T-helper 2 cell treated with Interferon-gamma antibody and Interleukin-4, amounts not matched to agents 100 ng/mL and 5 ng/mL, for 36 hours (primary cell): ENCODE measurements at places on chromosomes 6 and 20. TPM values are rescaled to one million over a fixed set of nuclear protein-coding genes. Genes with fewer than 3 reads are reported as not detected.

Gene GLP1R
- total RNA-seq, result not detected in 2 replicates

Gene RIPPLY2
- total RNA-seq, result not detected in 2 replicates

Gene PERP
- 5.8 and 6.5 TPM in 2 replicates for total RNA-seq

Gene NRSN2
- 4.0 and 5.2 TPM in 2 replicates for total RNA-seq

Gene RSPO3
- total RNA-seq, result not detected in 2 replicates

Gene PI16
- total RNA-seq, result 0.14 and 0.16 TPM in 2 replicates

Gene OPRL1
- 0.70 and 0.89 TPM in 2 replicates for total RNA-seq

Gene TRIM15
- total RNA-seq, result 0.25 TPM in 1 of 2 replicates, not detected in the other

Gene PTK6
- 1.1 and 1.2 TPM in 2 replicates for total RNA-seq

Gene NMBR
- total RNA-seq, result not detected in 2 replicates

Gene GNAS
- 738 and 772 TPM in 2 replicates for total RNA-seq

Gene FOXC1
- not detected in 2 replicates for total RNA-seq

Gene TP53TG5
- total RNA-seq, result 0.09 and 0.11 TPM in 2 replicates

Gene GABRR2
- total RNA-seq, result 0.73 and 1.2 TPM in 2 replicates

Gene STK4
- total RNA-seq, result 175 and 179 TPM in 2 replicates

Gene NFATC2
- total RNA-seq, result 62.3 and 63.6 TPM in 2 replicates

Gene HTR1E
- not detected in 2 replicates for total RNA-seq

Gene GJA1
- total RNA-seq, result 0.07 TPM in 1 of 2 replicates, not detected in the other

Gene BHLHE23
- total RNA-seq, result not detected in 2 replicates

Gene DNAJC5
- 50.4 and 53.8 TPM in 2 replicates for total RNA-seq

Gene GRIK2
- total RNA-seq, result not detected in 2 replicates

Gene FGD2
- total RNA-seq, result 2.0 and 2.6 TPM in 2 replicates

Gene KIF25
- total RNA-seq, result not detected in 2 replicates

Gene VNN1
- total RNA-seq, result not detected in 2 replicates

Gene PRND
- total RNA-seq, result not detected in 2 replicates

Gene SLC16A10
- 1.3 and 2.2 TPM in 2 replicates for total RNA-seq

Gene KCNG1
- total RNA-seq, result 0.07 TPM in 1 of 2 replicates, not detected in the other

Gene TRPC4AP
- 50.3 and 50.6 TPM in 2 replicates for total RNA-seq

Gene SYNDIG1
- total RNA-seq, result not detected in 2 replicates

Gene METTL24
- not detected in 2 replicates for total RNA-seq

Gene ZSCAN23
- total RNA-seq, result 0.43 and 0.86 TPM in 2 replicates

Gene EFHC1
- total RNA-seq, result 1.0 and 1.6 TPM in 2 replicates

Gene ARMC12
- 0.86 and 0.91 TPM in 2 replicates for total RNA-seq

Gene C20orf141
- not detected in 2 replicates for total RNA-seq

Gene CASS4
- total RNA-seq, result 5.3 and 5.5 TPM in 2 replicates

Gene C20orf202
- total RNA-seq, result 0.11 TPM in 1 of 2 replicates, not detected in the other
